Hematopoietic multipotent progenitor cell (in vitro differentiated cells): ENCODE measurements at places on chromosomes 5 and 9.
A peak's percentile ranks its signal among the peaks of the same experiment; 100 is the strongest.

- DNase-seq = no peak
These were observed 14.7 kb upstream of the OSMR start for GRCh38 chr5:38831117-38831516.

- no peak for DNase-seq
These were observed 219.4 kb downstream of the MSX2 start for GRCh38 chr5:174943785-174944184.

GRCh38 chr9:81264516-81264915 lies 424.8 kb downstream of the TLE1 start:
- no peak for DNase-seq

- DNase-seq = no peak
These were observed 86.6 kb downstream of the MUSK start for GRCh38 chr9:110755179-110755578.

GRCh38 chr5:119336845-119337580 lies 18.8 kb upstream of the TNFAIP8 start:
- DNase-seq = no peak

DNA sequence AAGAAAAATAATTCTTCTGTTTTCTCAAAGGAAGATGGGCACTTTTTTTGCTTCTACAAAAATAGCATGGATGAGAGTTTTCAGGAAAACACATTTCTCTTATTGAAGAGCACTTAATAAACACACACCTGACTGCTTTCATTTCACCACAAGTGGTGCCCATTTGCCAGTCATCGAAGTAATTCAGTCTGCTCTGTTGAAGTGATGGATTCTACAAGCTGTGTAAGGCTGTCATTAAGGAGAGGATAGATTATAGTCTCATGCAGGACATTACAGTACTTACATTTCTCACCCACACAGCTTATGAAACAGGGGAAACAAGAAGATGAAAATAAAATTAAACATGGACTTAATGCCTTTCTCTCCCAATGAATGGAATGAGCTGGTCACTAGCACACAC lies 165.2 kb downstream of the NR2F1-AS1 start:
- no peak for DNase-seq

DNA sequence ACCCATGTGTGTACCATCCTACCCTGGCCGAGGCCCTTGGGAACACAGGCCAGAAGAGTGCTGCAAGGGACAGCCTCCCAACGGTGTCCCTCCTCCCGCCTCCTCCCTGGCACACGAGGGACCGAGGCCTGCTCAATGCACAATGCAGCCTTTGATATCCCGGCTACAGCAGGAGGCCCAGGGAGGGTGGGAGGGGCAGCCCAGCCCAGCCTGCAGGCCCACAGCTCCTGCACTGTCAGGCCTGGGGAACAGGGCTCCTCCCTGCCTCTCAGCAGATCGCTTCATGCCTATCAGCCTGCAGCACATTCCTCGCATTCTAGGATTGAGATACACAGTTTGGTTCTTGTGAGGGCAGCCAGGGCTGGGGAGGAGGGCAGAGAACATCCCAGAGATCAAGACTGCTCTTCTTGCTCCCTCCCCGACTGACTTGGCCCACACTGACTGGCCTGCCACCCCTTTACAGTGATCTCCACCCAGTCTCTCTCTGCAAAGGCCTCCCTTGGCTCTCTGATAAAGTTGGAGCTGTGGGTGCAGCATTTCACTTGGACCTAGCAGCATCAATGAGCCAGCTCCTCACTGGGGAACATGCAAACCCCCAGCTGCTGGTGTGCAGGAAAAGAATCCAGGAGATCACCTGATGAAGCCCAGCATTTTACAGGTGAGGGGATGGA lies at the start of gene SH3TC2:
Gene SH3TC2 (minus strand): TSS at position 46 of the 671 bp plus-strand sequence. CDS start 40 bp downstream, at position 6.
- DNase-seq = no peak

GRCh38 chr5:170178814-170179213 lies 54.0 kb upstream of the C5orf58 start:
- DNase-seq = no peak

- no peak for DNase-seq
These were observed 3.4 kb upstream of the F12 start for GRCh38 chr5:177412603-177413233.

GRCh38 chr5:144697847-144698262 lies 527.2 kb downstream of the KCTD16 start:
- no peak for DNase-seq

DNA sequence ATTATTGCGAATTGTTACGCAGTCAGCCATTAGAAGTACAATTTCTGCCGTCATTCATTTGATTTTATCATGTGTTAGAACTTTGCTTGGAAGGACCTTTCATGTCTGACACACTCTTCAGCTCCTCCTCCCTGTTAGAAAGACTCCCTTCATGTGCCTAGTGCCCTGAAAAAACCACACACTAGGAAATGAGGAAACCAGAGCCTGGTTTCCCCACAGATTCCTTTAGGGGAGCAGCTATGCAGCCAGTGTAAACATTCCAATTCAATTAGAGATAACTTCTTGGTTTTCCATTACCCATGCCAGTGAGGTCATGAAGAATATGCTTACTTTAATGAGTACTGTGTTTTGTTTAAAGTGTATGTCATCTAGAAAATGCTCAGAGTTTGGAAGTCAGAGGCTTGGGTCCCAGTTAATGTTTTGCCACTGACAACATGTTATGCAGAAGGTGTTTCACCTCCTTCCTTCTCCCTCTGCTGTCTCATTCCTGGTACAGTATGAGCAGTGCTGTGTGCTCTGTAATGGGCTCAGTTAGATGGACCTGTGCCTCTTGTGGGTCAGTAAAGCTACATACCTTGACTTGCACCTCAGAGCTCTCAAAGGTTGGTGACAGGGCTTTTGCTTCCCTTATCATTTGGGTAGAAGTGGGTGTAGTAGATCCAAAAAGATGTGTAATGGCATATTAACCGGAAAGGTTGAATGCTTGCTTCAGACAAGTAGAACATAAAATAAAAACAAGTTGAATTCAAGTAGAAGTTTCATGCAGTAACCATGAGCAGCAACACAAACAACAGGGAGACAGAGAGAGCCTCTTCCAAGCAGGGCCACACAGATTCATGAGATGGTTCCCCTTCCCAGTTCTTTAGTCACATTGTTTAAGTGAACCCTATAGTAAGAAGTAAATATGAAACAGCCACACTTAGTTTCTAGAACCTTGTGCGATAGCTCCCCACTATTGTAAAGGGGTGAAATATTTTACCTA lies 52.6 kb upstream of the TNFAIP8 start:
- no peak for DNase-seq

- DNase-seq = no peak
These were observed 57.2 kb upstream of the RNF130 start for GRCh38 chr5:180128671-180129261.

- DNase-seq = no peak
These were observed 125.4 kb upstream of the ANKH start for GRCh38 chr5:14996997-14997396.

DNA sequence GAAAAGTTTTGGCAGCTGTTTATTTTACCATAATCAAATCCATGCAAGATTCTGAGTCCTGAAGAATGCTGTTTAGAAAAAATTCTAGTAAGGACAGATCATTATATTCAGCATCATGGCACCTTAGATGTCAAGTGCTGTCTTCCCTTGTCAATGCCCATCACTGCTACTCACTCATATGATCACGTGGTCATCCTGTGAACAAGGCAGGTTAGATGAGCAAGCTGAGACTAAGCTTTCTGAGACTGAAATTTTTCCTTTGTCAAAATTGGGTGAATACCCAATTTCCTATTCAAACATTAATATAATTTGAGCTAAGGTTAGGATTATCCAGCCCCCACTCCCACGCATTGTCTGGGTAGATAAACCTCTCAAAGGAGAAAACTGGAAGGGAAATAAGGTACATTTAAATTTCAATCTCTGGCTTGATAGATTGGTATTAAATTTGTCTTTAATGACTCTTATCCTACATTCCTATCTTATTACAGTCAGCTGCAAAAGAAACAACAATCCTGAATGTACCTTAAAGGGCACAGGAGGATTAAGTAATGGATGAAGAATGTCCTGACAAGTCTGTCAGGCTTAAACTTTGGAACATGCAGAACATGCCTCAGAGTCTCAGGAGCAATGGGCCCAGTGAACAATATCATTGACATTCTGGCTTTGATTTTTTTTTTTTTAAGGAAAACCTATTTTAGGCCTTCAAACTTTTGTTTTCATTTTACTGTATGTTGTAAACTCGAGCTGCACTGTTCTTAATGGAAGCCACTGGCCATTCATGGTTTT lies 148.7 kb upstream of the RANBP3L start:
- no peak for DNase-seq

DNA sequence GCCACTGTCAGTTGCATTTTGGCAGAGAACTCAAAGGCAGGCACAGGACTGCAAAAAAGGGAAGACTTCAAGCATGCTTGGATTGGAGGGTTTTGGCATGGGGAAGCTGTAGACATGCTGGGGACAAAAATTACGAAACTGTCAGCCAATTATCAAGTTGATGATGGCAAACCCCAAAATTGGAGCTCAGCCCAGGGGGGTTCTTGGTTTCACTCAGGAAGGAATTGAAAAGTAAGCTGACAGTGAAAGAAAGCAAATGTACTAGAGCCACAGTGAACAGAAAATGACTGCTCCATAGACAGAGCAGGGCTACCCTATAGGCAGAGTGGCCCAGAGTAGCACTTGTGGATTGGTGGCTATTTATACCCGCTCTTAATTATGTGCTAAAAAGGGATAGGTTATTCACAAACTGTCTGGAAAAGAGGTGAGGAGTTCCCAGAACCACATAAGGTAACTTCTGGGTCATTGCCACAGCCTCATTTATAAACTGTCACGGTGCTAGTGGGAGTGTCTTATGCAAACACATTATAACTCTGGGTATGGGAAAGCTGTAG lies 14.6 kb upstream of the CFAP95 start:
- DNase-seq = peak; percentile 80

- no peak for DNase-seq
These were observed 991 bp downstream of the IARS1 start for GRCh38 chr9:92292338-92293074.

- DNase-seq = no peak
These were observed 32.1 kb downstream of the MARCHF3 start for GRCh38 chr5:126998201-126998631.

GRCh38 chr5:89998519-89999305 lies 410.8 kb downstream of the CETN3 start:
- no peak for DNase-seq

- no peak for DNase-seq
These were observed 1.7 kb upstream of the EFNA5 start for GRCh38 chr5:107672211-107673038.

GRCh38 chr9:76877961-76878360 lies 28.0 kb downstream of the PRUNE2 start:
- DNase-seq = no peak

GRCh38 chr5:73967347-73967746 lies 341.4 kb downstream of the ARHGEF28 start:
- DNase-seq = no peak

- no peak for DNase-seq
These were observed 74.2 kb upstream of the SLC12A2 start for GRCh38 chr5:128009403-128009802.

GRCh38 chr9:134391319-134392231 lies 65.3 kb downstream of the RXRA start:
- peak; percentile 51 for DNase-seq

DNA sequence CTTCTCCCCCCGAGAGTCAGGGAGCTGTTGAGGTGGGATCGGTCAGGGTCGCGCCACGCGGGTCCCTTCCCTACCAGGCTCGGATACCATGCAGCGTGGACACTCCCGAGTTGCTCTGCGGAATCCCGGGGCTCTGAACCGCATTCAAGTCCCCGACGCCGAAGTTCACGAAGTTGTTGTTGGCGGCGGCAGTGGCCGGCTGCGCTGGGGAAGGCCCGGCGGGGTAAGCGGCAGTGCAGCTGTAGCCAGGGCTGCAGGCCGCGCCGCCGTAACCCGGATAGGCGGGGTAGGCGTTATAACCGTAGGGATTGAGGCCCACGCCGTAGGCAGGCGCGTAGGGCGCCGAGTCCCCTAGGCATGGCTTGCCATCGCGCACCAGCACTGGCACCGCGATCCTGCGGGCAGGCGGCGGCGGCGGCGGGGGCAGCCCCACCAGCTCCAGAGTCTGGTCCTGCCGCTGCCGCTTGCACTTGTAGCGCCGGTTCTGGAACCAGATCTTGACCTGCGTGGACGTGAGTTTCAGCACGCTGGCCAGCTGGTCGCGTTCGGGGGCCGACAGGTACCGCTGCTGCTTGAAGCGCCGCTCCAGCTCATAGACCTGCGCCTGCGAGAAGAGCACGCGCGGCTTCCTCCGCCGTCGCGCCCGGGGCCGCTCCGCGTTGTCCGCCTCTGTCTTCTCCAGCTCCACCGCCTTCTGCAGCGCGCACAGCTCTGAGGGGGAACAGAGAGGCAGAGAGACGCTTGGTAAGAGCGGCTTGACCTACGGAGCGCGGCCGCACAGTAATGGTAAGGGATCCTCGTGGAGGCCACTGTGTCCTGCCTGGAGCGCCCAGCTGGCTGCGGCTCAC lies 2.3 kb downstream of the NKX2-5 start:
- DNase-seq = no peak

DNA sequence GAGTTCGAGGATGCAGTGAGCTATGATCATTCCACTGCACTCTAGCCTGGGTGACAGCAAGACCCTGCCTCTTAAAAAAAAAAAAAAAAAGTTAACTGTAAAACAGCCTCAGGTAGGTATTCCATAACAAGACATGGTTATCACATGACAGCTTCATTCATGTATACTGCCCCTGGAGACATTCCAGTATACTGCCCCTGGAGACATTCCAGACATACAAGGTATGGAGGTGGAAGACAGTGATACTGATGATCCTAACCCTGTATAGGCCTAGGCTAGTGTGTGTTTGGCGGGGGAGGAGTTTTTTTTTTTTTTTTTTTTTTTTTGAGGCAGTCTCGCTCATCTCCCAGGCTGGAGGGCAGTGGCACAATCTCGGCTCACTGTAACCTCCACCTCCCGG lies 105.5 kb downstream of the RICTOR start:
- no peak for DNase-seq

DNA sequence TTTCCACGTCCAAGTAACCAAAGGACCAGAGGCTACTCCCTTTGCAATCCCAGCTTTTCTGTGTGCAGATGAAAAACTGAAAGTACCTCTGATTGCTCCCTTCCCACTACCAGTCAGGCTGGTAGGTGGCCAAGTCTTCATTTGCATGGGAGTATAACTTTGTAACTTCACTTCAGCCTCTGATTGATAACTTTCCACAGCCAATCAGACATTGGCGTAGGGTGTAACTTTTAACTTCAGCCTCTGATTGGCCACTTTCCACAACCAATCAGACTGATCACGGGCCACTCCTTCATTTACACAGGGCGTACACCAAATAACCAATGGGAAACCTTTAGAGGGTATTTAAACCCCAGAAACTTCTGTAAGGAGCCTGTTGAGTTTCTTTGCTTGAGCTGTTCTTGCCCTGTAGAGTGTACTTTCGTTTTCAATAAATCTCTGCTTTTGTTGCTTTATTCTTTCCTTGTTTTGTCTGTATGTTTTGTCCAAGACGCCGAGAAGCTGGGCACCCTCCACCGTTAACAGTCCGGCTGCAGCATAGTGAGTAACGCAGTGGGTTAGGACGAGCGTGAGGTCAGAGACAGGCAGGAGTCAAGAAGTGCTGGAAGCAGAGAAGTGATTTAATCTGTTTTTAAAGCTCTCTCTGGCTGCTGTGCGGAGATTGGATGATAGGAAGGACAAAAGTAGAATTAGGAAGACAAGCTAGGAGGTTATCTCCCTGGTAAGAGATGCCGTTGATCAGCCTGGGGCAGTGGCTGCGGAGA lies 3.5 kb upstream of the EXOSC2 start:
- DNase-seq = peak; percentile 31

GRCh38 chr9:113857875-113858274 lies 18.2 kb upstream of the ZNF618 start:
- no peak for DNase-seq

- DNase-seq = no peak
These were observed 364.1 kb downstream of the BRINP1 start for GRCh38 chr9:119005162-119005561.

GRCh38 chr5:141705469-141705868 lies 23.4 kb upstream of the ARAP3 start:
- no peak for DNase-seq

- no peak for DNase-seq
These were observed 6.1 kb downstream of the PCYOX1L start for GRCh38 chr5:149363936-149364335.
